ENCODE measurements at places on chromosomes 12 and 14.

DNA sequence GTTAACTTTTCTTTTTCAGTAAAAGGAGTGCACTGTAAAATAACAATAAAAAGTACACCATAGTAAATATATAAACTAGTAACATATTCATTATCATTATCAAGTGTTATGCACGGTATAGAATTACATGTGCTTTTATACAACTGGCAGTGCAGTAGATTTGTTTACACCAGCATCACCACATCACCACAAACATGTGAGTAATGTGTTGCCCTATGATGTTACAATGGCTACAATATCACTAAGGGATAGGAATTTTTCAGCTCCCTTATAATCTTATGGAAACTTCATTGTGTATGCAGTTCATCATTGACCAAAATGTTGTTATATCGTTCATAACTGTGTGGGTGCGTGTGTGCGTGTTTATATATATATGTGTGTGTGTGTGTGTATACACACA, 23.5 kb upstream of the NEDD1 start:
- no peak for DNase-seq

DNA sequence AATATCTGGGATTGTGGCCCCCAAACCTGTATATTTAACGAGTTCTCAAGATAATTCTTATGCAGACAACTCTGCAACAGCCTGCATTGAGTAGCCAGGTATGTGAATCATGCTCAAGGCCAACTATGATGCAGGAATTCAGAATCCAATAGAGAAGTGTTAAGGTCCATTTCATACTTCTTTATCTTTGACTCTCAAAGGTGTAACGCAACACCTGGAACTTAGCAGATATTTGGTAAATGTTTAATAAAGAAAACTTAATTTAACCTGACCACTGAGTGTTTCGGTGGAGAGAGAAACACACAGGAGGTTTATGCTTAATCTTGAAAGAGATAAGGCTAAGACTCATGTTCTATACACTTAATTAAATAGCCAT, 156.5 kb upstream of the PLEKHG7 start:
- no peak for DNase-seq

- DNase-seq: no peak
Measured at GRCh38 chr12:64081008-64081404, 141.1 kb downstream of the KICS2 start.

DNA sequence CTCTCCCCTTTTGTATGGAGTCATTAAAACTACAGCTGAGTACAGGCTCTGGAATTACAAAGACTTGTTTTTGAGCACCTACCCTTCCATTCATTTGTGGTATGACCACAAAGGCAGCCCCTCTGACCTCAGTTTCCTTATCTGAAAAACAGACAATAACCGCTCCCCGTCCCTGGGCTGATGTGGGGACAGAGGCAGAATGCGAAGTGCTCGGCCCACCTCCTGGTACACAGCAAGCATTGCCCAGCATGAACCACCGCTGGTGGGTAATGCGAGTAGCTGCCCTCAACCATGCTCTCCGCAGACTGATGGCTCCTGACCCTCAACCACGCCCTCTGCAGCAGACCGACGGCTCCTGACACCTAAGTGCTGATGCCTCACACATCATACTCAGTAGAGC, 22.4 kb downstream of the P2RX2 start:
- no peak for DNase-seq

GRCh38 chr14:24313913-24314312, 2.6 kb downstream of the LTB4R start:
- no peak for DNase-seq
